Endothelial cell (in vitro differentiated cells): ENCODE measurements at places on chromosomes 5 and 9.

- DNase-seq, result no peak
These were observed 1144.9 kb upstream of the C9orf72 start for GRCh38 chr9:28718226-28718625.

DNA sequence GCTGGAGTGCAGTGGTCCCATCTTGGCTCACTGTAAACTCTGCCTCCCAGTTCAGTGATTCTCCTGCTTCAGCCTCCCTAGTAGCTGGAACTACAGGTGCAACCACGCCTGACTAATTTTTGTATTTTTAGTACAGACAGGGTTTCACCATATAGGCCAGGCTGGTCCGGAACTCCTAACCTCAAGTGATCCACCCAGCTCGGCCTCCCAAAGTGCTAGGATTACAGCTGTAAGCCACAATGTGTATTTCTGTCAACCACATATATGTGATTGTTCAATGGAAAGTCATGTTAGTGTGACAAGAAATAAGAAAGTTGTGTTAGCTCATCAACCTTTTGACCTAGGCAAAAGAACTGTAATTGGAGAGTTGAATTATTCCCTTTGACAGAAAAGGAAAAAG lies 677.1 kb upstream of the CHD1 start:
- no peak for DNase-seq

GRCh38 chr5:159181152-159181551 lies 28.2 kb downstream of the RNF145 start:
- DNase-seq, result no peak

DNA sequence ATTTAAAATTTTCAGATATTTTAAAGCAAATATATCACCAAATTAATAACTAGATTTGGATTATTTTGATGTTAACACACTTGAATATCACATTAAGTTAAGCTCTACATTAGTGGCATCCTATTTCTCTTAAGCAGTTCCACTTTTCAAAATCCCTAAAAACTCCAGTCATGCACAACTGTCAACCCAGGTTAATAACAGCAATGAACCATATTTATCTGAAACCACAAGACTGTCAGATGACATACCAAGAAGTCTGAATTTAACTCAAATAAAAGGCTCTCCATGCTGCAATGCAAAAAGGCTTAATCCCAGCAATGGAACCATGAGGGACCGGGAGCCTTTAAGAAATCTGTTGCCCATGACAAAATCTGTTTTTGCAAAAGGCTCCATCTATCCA lies 27.5 kb downstream of the FNIP1 start:
- no peak for DNase-seq

DNA sequence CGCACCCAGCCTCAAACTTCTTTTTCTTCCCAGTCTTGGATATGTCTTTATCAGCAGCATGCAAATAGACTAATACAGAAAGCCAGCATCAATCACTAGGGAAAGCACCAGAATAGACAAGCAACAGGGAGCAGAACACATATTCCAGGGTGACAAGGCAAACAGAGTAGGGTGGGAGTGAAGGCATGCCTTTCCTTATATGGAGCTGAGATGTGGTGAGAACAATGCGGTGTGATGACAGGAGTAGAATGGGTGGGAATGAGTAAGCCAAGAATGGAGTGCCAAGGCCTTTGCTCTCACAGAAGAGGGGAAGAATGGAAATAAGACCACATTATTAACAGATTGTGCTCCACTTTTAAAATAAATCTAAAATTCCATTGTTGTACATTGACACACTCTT lies 115.6 kb downstream of the CETN3 start:
- no peak for DNase-seq

DNA sequence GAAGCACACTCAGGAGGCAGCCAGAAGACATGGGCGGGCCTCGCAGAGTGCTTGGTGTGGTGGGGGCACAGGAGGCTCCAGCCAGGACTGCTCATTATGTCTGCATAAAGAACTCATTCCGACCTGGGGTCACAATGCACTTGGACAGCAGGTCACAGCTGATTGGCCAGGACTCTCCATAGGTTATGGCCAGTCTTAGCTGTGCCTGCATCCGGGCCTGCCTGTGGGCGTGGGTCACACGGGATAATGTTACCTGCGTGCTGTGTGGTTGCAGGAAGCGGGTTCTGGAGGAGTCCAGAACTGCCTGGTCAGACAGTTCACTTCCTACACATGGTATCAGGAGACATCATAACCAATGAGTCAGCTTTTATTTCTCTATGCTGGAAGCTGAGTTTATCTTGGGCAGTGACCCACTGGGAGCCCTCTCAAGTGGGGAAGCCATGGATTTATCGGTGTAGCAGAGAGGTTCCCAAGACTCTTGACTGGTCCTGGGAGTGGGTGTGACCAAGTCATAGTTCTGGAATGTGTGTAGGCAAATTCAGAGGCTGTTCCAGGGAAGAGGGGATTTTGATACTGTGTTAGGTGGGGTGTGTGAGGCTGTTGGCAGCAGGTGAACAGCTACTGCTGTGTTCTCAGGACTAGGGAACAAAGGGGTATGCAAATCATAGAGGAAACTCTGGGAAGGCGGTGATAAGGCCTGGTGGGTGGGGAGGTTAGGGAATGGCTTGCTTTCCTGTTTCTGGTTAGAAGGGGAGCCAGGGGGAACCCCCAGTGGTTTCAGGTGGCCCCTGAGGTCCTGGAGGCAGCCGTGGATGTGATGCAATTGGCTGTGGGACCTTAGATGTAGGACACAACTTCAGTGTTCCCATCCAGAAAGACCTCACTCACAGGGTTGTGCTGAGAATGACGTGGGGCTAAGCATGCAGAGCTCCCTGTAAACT lies 51.3 kb downstream of the ARHGEF37 start:
- DNase-seq, result no peak

DNA sequence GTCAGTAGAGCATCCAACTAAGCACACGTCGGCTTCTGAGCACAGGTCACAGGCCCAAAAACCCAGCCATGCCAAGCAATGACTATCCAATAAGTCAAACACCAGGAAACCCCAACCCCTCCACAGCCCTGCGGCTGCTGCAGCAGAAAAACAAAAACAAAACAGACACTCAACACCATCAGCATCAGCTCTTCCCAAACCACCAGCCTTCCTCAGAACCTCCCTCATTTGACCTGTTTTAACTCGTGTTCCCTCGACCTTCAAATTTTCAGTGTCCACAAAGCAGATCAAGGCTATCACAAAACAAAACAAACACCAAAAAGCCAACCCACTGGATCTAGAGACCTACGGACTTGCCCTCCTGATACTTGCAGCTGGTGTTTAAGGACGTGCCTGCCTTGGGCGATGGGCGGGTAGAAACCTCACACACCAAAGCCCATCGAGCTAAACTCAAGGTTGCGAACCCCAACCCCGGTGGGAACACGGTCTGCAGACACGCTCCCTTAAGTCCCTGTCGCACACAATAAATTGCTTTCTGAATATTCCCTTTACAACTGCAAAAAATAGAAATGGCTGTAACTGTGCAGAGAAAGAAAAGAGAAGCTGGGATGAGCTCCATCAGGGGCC lies 247.1 kb upstream of the ANKRD55 start:
- DNase-seq, result no peak

- peak; percentile 42 for DNase-seq
These were observed 1.1 kb downstream of the CTNNAL1 start for GRCh38 chr9:109012009-109012875.

- no peak for DNase-seq
These were observed 62.5 kb upstream of the ITGA1 start for GRCh38 chr5:52725065-52725746.

DNA sequence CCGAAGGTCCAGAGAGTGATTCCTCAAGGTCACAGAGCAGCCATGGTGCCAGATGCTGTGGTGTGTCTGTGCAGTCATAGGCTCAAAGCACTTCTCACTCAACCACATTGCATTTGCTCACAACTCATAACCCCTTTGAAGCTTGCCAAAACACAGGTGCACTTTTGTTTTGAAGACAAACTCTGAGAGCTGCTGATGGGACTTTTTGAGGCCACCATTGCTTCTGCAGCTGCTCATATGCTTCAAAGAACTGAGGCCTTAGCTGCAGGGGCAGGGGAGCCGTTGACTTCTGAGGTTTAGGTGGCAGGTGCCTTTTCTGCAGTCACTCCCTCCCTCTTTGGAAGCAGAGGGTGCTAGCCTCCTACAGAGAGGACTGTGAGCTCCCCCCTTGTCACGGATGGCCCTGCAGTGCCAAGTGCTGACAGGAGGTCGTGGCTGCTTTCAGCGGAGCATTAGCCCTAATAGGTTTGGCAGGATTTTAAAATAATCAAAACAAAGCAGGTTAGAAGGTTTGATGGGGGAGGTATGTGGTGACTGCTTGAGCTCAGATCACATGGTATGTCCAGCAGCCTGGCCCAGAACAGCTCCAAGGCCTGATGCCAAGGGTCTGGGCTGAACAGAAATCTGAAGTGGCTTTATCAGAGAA lies 232.1 kb downstream of the MAN2A1 start:
- no peak for DNase-seq

DNA sequence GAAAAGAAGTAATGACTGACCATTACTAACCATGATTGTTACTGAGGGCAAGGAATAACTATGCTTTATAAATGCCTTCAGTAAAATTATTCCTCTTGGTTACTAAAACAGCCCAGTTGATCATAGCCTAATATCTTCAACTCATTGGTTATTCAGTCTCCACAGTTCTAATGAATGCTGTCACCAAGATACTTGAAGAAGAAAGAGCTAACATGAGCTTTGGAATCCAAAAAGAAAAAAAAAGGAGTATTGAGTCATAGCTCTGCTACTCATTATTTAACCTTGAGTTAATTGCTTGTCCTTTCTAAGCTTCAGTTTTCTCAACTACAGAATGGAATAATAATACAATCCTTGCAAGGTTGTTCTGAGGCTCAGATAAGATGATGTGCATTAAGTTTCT lies 187.7 kb downstream of the BRINP1 start:
- no peak for DNase-seq

DNA sequence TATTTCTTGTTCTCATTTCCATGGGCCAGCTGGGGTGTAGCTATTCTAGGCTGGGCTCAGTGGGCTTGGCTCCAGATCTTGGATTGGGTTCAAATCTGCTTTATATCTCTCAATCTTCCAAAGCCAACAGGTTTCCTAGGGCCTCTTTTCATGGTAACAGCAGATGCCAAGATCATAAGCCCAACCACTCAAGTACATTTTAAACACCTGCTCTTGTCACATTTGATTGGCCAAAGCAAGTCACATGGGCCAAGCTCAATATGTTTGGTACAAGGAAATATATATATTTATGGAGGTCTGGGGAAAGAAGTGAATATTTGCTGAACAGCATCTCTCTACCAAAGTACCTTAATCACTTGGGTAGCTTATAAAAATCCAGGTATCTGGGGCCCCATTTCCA lies 49.5 kb downstream of the MRRF start:
- no peak for DNase-seq

DNA sequence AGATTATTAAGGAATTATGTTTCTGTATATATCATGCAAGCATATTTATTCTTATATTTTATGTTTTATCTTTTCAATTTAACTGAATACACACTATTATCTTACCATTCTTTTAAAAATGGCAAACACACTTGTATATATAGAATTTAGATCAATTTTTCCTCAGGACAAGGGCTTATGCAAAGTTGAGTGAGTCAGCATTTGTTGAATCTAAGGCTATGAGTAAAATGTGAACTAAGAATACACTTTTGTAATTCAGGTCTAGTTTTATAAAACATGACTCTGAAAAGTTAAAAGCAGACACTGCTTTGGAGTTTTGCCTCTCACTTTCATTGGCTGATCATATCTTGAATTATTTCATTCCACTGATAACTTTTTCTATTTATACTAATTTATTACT lies 127.8 kb downstream of the FOCAD start:
- DNase-seq, result no peak

- no peak for DNase-seq
These were observed 571.8 kb upstream of the CLINT1 start for GRCh38 chr5:158430798-158431167.

DNA sequence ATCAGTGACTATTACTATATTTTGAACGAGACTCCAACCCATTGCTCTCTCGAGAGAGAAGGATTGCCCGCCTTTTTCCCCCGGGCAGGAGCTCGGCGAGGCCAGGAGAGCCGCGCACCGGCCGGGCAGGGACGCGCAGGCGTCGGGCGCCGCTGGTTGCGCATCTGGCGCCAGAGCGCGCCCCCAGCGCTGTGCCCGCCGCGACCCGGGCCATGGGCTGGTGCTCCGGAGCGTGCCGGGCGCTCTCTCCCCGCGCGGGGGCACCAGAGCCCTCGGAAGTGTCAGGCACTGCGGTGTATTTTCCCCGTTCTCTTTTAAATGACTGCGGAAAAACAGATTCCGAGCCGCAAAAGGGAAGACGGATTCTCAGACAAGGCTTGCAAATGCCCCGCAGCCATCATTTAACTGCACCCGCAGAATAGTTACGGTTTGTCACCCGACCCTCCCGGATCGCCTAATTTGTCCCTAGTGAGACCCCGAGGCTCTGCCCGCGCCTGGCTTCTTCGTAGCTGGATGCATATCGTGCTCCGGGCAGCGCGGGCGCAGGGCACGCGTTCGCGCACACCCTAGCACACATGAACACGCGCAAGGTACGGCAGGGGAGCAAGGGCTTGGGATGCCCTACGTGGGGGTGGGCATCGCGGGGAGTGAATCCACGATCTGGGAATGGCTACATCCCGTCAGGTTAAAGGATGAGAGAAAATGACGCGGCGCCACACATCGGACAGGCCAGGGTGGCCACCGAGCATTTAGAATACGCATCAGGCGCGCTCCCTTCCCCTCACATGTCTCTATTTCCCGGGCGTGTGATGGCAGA lies 1.1 kb upstream of the NTRK2 start:
- DNase-seq, result peak; percentile 92

- no peak for DNase-seq
These were observed 202.0 kb upstream of the CDH6 start for GRCh38 chr5:30991462-30991861.

DNA sequence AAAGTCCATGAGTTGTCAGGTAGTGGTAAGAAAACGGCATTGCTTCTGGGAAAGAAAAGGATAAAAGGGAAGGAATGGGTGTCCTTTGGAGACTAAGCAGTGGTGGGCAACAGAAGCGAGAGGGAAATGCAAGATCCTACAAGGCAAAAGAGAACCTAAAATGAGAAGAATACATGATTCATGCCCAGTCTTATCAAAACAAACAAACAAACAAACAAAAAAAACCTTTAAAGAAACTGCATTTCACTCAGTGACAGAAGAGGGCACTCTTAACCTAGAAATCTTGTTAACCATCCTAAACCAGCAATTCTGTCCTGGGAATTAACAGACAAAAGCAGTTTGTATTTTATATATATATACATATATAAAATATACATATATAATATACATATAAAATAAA lies 88.5 kb downstream of the SUSD1 start:
- DNase-seq, result no peak

GRCh38 chr9:18459962-18460584 lies 13.9 kb upstream of the ADAMTSL1 start:
- DNase-seq, result no peak

DNA sequence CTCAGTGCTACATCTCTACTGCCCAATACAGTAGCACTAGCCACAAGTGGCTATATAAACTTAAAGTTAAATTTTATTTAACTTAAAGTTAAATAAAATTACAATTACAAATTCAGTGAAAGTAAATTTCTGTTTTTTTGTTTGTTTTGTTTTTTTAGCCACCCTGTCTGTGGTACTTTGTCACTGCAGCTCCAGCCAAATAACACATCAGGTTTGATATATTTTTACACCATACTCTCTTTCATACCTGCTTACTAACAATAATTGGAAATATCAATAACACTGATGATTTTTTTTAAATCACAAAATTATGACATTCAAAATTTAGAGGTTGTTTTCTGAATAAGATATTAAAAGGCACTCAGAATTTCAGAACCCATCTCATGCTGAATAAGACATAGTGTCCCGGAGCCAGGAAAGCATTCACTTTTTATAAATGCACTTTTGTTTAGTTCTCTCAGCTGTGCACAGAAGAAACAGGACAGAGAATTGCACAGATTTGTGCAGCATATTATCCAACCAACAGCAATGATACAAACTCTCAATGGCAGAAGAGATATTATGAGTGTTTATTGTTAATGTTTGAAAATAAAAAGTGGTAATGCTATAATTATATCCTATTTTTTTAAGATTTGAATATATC lies 92.6 kb downstream of the EDIL3 start:
- no peak for DNase-seq
